ENCODE measurements at places on chromosomes 13 and 19.

DNA sequence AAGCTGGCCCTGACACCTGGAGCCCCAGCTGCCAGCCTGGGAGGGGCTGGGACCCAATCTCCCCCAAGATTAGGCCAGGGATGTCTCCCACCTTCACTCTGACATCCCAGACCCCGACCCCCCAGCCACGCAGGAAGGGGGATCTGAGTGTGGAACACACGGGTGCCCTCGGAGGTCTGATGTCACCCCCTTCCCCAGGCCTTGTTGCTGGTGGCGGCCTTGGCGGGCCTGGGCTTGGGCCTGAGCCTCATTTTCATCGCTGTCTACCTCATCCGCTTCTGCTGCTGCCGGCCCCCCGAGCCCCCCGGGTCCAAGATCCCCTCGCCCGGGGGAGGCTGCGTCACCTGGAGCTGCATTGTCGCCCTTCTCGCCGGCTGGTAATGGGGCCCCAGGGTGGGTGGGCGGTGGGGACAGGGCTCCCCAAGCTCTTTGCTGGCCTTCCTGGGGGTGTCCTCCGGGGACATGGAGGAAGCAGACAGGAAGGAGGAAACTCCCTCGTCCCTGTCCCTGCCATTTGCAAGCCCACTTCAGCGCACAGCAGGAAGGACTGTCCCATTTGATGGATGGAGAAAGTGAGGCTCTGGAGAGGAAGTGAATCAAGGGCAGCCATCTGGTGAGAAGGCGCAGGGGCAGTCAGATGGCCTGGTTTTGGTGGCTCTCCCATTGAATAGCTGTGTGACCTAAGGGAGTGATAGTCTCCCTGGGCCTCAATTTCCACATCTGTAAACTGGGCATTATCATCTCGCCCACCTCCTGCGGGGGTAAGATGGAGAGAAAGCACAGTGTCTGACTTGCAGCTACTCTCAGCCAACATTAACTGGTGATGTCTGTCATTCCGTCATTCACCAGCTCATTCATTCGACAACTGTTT is 3.9 kb downstream of the TTYH1 start:
- no peak for DNase-seq

GRCh38 chr13:54445453-54445852 is 1416.8 kb downstream of the OLFM4 start:
- no peak for DNase-seq

GRCh38 chr19:18419195-18419698 is at the start of gene SSBP4:
Gene SSBP4 (plus strand): TSS chr19:18419398. CDS start chr19:18419649, 251 bp downstream.
- peak; percentile 82 for DNase-seq

DNA sequence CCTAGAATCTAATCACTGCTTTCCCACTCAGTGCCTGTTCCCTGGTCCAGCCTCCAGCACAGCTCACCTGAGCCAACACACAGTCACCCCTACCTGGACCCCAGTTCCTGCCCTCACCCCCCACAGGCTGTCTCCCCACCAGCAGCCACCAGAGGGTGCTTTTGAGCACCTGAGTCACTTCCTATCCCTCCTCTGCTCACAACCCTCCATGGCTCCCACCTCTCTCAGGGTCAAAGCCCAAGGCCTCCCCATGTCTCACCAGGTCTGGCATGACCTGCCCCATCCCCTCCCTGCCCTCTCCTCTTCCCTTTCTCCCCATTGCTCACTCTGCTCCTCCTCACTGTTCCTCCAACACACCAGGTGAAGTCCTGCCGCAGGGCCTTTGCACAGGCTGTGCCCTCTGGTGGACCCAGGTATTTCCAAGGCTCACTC is 7.1 kb upstream of the DPP9 start:
- no peak for DNase-seq

GRCh38 chr19:802498-803098 is 5.3 kb downstream of the PTBP1 start:
- DNase-seq: no peak

DNA sequence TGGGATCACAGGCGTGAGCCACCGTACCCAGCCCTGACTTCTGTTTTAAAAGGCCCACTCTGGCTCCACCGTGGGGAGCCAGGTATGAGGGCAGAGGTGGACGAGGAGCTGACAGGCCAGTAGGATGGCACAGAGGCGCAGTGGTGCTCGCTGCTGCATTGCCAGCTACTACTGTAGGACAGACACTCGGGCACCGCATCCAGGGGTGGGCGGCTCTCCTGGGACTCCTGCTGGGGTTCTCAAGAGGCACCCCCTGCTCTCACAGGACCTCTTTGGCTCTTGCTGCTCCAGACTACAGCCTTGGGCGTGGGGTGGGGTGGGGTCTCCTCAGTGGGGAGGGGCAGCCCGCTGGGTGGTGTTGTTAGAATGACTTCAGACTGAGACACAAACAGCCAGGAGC is 53.4 kb downstream of the LATS2 start:
- DNase-seq: no peak

DNA sequence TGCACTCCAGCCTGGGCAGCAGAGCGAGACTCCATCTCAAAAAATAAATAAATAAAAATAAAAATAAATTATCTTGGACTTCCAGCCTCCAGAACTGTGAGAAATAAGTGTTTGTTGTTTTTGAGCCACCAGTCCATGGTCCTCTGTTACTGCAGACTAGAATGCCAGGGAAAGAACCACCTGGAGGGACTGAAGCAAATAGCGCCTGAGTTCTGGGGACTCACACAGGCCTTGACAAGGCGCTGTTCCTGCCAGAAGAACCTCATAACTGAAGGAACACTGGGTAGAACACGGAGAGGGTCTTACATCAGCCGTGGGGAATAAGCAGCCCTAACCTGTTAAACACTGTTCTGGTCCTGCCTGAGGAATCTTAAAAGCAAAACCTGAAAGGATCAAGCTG is 8.4 kb upstream of the LENG8 start:
- no peak for DNase-seq

DNA sequence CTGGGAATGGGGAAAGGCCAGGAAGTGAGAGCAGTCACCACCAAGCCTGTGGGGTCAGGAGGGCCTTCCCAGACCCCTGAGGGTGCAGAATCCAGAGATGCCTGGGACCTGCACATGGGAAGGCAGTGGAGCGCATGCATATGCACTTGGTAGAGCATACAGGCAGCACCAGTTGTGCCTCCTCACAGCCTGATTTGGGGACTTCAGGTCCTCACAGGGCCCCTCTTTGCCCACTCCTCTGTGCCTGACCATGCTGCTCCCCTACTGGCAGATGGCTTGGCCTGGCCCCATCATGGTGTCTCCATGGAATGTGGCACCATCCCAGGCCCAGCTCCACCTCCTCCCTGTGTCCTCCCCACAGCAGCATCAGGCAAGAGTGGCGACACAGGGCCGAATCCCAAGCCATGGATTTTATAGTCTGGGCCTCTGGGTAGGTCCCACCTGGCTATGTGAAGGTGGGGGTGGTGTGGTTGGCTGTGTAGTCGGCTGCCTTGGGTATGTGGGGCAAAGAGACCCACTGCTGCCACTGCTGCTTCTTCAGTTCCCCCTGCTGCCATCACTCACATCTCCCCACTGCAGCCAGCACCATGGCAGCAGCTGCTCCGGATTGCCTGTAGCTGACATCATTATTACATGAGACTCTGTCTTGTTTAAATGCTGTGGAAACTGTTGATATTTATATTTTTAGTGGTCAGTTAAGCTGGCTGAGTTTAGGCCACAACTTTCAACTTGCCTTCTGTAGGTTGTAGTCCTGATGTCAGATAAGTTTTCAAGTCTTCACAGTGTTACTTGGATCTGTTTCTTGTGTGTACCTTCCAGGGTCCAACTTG is 247.0 kb downstream of the GPC6 start:
- no peak for DNase-seq

GRCh38 chr13:94595001-94595949 is 677 bp downstream of the TGDS start:
- peak; percentile 9 for DNase-seq

DNA sequence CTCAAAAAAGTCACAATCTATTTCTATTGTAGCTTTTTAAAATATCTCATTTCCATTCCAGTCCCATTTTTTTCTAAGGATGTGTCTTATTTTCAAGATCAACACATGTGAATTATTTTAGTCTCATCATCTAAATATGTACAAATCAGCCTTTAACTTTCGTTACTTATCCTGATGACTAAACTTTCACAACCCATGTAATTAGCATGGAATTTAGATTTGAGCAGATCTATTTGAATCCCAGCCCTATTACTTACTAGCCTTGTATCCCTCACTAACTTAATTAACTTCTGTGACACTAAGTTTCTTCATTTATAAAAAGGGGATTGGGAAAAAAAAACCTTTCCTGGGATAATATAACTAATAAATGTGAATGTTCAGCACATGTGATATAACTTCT is 81.1 kb downstream of the UFM1 start:
- no peak for DNase-seq

GRCh38 chr13:77239312-77239711 is 87.6 kb downstream of the MYCBP2 start:
- DNase-seq: no peak

DNA sequence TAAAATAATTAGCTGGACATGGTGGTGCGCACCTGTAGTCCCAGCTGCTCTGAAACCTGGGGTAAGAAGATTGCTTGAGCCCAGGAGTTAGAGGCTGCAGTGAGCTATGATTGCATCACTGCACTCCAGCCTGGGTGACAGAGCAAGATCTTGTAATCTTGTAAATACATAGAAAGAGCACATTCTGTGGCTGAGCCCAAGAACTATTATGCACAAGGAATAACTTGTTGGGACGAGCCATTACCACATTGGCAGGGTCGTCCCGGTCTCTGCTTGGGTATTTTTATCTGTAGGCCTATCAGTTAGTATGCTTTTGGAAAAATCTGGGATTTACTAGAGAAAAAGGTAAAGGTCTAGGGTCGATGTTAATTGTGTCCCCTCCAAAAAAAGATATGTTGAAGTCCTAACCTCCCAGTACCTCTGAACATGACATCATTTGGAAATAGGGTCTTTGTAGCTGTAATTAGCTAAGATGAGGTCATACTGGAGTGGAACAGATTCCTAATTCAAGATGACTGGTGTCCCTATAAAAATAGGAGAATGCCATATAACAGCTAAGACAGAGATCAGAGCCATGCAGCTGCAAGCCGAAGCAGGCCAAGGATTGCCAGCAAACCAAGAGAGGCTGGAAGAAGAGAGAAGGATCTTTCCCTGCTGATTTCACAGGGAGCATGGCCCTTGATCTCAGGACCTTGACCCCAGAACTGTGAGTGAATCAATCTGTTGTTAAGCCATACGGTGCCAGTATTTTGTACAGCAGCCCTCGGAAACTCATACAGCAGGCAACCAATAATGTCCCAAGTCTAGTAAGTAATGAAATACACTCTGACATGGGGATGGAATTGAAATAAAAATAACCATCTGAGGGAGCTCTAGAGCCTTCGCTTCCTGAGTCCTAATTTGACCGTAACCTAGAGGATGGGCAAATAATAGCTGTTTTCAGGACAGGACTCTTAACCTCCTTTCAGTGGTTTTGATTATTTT is 77.0 kb downstream of the TM9SF2 start:
- no peak for DNase-seq

- no peak for DNase-seq
Measured at GRCh38 chr19:8657869-8658268, 27.4 kb downstream of the NFILZ start.
